ENCODE measurements at places on chromosomes 6 and 20.
A peak's percentile ranks its signal among the peaks of the same experiment; 100 is the strongest.

- no peak for DNase-seq
Observed at GRCh38 chr20:37334450-37334849, 11.5 kb upstream of the SRC start.

DNA sequence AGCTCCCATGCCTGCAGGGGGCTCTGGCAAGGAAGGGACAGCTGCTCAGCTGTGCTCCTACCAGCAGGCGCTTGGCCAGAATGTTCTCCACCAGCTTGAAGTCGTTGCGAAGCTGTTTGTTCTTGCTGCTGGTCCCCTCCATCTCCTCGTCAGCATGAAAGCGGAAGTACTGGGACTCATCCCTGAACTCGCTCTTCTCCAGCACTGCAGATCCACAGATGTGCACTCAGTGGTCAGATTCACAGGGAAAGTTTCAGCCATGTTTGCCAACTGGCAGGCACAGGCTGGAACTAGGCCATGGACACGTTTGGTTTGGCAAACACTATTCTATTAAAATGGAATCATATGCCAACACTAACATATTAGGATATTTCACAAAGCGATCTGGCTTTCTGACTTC is 167.9 kb downstream of the PREX1 start:
- DNase-seq: no peak

- no peak for DNase-seq
Observed at GRCh38 chr6:148272597-148272996, 70.0 kb upstream of the SASH1 start.

DNA sequence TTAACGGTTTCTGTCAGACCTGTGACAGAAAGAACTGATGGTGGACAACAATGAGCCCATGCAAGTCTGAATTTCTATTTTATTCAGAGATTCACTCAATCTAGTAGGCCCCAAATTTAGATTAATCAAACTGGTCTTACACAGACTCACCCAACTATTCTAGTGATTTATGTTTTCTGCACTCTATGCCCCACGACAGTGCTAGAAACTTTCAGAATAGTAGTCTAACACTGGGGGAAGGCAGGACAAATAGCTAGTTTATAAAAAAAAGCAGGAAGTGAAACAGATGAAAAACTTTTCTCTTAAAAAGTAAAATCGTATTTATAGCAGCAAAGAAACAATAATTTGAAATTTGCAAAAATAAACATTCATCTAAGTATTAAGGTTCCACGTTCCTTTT is 5.0 kb downstream of the TCP11 start:
- no peak for DNase-seq

GRCh38 chr6:111486921-111487320 is 3.9 kb upstream of the REV3L start:
- no peak for DNase-seq

DNA sequence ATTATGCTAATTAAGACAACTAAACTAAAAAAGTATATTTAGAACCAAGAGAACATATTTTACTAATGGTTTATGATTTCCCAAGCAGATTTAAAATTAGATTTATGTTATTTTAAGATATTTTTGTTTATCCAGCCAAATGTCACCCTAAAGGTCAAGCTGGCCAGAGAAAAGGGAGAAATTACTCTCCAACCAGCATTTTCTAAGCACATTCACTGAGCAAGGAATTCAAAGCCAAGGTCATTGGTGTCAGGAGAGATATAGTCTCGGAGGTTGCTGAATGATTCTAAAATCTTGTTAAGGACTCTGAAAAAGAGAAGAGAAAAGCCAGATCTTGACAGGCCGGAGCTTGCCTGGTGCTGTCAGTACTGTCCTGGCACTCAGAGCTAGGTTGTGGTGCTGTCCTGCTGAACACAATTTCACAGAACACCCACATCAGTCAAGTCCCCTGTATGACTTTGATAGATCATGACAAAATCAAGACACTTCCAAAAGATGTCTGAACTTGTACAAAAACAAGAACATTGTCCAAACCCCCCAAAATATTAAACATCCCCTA is 222.3 kb upstream of the SMLR1 start:
- DNase-seq: peak; percentile 42

DNA sequence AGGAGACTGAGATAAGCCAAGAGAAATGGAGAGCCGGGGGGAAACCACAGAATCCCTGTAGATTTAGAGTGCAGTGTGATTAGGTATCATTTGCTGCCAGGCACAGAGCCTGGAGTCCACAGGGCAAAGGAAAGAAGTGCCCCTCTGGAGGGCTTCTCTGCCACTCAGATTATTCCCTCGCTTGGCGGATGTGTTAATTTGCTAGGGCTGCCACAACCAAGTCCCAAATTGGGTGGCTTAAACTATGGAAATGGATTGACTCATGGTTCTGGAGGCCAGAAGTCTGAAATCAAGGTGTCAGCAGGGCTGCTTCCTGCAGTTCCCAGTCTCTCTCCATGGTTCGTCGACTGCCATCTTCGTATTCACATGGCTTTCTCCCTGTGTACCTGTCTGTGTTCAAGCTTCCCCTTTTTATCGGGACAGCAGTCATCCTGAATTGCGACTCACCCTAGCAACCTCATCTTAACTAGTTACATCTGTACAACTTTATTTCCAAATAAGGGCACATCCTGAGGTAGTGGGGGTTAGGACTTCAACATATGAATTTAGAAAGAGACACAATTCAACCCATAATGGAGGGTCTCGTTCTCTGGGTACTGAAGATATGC is 122.2 kb downstream of the ANKRD60 start:
- no peak for DNase-seq

DNA sequence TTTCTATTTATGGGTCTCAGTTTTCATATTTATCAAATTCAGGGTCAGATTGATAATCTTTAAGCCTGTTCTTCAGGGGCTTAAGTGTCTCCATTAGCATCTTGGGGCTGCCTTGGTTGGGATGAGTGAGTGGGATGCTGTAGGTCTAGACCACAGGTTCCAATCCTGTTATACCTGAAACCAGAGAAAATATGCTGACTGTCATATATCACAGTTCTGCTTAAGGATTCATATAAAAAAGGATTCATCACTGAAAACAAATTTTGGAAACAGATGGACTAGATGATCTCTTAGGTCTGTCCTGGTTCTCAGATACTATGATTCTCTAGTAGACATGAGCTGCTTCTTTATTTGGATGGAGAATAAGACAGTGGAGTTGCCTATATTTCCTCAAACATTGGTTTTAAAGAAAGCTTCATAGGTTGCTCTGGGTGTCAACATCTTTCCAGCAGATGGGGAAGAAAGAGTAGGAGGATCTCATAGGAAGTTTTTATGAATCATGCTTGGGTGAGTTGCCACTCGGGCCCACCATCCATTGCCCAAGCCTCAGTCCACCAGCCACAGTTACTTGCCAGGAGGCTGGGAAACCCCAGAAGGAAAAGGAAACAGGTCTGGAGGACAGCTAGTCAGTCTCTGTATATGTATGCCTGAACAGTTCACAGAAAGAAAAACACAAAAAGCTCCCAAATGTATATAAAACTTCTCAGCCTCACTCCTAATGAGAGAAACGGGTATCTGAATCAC is 42.9 kb upstream of the MAP7 start:
- no peak for DNase-seq

- no peak for DNase-seq
Observed at GRCh38 chr20:25744261-25744660, 47.6 kb upstream of the ZNF337 start.

DNA sequence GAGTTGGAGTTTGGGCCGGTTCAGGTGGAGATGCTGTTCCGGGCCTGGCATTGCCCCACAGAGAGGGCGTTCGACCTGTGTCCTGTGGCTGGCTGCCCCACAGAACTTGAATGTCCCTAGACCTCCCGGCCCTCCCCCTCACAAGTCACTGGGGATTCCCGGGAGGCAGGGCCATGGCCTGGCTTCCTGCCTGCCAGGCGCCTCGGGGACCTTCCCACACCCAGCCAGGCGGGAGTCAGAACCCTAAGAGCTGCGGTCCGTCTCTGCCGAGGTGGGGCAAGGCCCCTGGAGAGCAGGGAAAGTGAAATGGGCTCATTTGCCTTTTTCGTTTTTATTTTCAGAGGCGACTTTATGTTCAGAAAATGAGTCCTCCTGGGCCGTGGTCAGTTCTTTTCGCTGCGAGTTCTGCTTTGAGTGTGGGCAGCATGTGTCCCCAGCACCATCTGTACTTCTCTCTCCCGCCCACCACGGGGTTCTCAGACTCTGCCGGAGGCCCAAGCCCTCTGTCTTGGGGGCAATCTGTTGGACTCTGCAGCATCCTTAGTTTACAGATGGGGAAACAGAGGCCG is 8.5 kb downstream of the RBM38 start:
- DNase-seq: no peak

DNA sequence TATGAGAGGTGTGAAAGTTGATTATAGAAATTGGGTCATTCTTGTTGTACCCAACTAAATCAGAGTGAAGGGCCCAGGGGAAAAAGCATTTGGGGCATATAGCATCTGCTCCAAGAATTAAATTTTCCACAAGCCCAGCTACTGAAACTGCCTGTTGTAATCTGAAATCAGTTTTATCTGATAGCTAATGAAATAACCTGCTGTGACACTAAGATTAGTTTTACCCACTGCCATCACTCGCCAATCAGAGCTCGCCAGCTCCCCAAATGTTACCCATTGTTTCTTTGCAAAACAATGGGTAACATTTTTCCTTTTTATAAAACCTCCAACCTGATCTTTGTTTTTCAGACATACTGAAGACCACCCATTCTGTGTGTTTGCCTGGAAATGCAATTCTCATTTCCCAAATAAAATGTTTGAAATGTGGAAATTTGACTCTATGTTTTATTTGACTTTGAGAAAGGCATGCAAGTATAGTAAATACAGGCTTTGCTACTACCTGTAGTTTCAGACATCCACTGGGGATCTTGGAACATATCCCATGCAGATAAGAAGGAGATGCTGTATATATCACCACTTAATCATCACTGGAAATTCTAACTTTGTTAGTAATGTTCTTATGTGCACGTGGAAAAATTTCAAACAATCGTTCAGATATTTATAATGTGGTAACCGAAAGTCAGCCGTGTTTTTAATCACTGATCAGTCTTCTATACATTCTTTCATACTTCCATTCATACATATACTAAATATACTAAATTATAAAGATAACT is 6.3 kb upstream of the AHI1 start:
- no peak for DNase-seq

DNA sequence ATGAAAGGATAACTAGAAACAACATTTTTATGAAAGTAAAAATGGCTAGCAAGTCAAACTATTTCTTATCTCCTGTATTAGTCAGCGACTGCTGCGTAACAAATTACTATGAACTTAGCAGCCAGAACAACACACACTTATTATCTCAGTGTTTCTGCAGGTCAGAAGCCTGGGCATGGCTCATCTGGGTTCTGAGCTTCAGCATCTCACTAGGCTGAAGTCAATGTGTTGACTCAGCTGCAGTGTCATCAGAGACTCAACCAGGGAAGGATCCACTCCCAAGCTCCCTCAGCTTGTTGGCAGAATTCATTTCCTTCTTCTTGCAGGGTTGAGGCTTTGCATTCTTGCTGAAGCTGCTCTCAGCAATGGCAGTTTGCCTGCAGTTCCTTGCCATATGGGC is 33.2 kb upstream of the IGF2R start:
- DNase-seq: no peak

DNA sequence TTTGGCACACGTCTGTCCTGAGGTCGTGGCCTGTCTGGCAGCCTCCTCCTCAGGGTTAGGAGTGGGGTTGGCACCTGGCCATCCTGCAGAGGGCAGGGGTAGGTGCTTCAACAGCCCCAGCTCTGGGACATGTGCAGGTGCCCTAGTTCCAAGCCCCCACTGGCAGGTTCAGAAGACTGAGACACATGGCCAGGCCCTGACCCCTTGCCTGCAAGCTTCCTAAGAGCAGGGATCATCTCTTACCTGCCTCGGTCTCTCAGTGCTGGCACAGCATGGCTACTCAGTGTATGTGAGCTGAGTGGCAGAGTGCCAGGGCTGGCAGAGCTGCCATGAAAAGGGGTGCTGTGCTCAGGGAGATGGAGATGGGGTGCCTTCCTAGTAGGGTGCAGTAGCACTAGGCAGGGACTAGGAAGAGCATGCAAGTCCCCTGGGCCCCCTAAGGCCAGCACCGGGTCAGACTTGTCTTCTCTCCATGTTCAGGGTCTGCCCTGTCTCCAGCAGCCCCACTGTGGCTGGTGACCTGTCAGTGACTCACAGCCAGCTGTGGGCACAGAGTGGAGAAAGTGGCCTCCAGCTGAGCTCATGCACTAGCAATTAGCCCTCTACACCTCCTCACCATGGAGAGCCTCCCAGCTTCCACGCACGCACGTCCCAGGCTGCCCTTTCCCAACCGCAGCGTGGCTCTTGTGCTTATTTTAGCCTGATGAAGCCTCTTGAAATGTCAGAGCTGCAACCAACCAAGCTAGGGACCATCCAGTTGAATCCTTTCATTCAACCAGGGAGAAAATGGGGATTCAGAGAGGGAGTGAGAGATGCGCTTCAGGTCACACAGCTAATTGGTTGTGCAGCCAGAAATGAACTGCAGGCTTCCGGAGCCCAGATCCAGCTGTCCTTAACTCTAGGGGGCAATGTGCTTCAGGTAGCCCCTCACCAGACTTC is 116.6 kb downstream of the MRPL14 start:
- no peak for DNase-seq

GRCh38 chr6:138981416-138981815 is 6.6 kb downstream of the REPS1 start:
- DNase-seq: no peak

DNA sequence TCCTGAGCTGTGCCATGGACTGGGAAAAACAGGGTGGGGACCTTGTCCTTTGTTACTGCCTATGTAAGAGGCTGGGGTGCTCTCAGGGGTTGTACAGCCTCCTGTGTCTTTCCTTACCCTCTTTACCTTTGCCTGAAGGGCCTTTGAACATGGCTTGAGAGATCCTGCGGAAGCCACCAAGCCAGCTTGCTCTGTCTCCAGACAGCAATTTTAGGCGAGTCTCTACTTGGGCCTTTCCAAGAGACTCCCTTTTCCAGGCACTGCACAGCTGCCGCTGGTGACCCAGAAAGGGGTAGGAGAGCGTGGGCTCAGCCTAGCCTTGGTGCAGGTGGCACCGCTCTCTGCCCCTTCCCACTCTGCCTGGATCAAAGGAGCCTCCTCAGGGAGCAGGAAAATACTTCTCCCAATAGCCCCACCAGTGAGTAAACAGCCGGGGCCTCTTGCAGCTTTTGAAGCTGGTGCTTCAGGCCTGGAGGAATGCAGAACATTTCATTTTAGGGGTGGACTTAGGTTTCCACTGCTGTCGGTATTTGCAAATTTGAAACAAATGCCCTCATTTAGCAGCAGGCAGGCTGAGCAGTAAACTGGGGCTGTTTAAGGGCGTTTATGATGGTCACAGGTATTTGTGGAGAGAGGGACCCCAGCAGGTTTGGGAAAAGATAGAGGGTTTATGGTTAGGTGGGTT is 13.9 kb downstream of the PTK7 start:
- DNase-seq: no peak
